ENCODE measurements at places on chromosomes 12 and 14. TPM values are rescaled to one million over a fixed set of nuclear protein-coding genes. Genes with fewer than 3 reads are reported as not detected.

SLCO1A2 gene
- not detected for total RNA-seq

AKAP3 gene
- total RNA-seq: 2.8 TPM

RBM19 gene
- total RNA-seq: 29.6 TPM

TMEM30B gene
- total RNA-seq: 0.66 TPM

DNA sequence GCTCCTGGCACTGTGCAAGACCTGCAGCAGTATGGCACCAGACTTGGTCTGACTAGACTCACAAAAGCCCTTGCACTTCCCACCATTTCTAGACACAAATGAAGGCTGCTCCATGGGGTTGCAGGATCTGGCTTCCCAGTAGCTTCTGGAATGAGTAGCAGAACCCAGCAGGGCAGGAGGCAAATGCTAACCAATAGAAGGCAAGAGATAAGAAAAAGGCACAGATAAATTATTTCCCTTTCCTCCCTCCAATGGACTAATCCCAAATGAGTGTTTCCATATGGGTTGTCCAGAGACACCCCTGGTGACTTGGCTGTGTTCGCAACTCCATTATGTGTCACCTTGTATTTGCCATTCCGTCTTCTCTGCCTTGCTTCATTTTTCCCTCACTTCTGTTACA is 49.7 kb downstream of the KIF21A start:
- no peaks in the 10 kb centered on the region for H3K4me1 ChIP-seq
- no peak overlapping the region for H3K4me3 ChIP-seq
- no peak overlapping the region for H3K27ac ChIP-seq
- DNase-seq: no peak

DNA sequence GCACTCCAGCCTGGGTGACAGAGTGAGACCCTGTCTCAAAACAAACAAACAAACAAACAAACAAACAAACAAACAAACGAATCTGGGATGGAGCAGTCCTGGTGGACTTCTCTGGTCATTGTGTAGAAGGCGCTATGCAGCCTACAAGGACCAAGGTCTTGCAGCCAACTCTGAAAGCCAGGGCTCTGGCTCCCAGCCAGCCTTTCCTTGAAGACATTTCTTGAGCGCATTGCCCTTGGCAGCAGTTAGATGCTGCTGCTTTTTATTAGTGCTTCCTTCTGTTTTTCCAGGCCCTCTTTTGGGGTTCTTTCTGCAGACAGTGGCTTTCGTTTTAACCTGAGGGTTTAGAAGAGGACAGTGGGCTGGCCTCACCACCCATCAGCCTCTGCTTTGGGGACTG is 20.2 kb downstream of the CCDC177 start:
- H3K4me3 ChIP-seq: no peak overlapping the region
- H3K4me1 ChIP-seq: no peaks in the 10 kb centered on the region
- no peaks in the 10 kb centered on the region for H3K36me3 ChIP-seq
- H3K27me3 ChIP-seq: peaks cover 31% of the 10 kb centered on the region
- no peak for DNase-seq
- no peak overlapping the region for H3K27ac ChIP-seq

DNA sequence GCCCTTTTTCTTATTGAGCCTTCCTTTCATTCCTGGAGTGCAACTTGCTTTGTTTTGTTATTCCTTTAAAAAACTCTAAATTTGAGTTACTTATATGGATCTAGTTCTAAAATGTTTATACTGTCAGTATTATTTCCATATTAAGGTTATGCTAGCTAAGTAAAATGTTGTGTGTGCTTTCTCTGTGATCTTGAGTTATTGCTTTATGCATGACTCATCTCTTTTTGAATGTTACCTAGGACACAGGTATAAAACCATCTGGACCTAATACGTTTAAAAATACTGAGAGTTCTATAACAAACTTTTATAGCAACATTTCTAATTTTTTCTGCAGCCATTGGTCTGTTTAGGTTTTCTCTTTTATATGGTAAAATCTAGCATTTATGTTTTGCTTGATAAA is 132.8 kb upstream of the LGR5 start:
- no peak overlapping the region for H3K27ac ChIP-seq
- no peaks in the 10 kb centered on the region for H3K4me1 ChIP-seq
- no peak overlapping the region for H3K4me3 ChIP-seq
- DNase-seq: no peak
- H3K36me3 ChIP-seq: no peaks in the 10 kb centered on the region
- H3K27me3 ChIP-seq: no peaks in the 10 kb centered on the region

- peaks cover 18% of the 10 kb centered on the region for H3K27me3 ChIP-seq
- no peak overlapping the region for H3K4me3 ChIP-seq
- H3K27ac ChIP-seq: no peak overlapping the region
Observed at GRCh38 chr14:100677554-100678468, 48.9 kb upstream of the DLK1 start.

Measured in activated CD8-positive, alpha-beta T cell treated with anti-CD3 and anti-CD28 coated beads, Interleukin-2, amount 10 ng/mL, durations not matched to agents 7 days and 5 days (primary cell).